ENCODE measurements at places on chromosomes 16 and 17.

GRCh38 chr16:4090351-4090851 lies 25.8 kb downstream of the ADCY9 start:
- no peak for DNase-seq

DNA sequence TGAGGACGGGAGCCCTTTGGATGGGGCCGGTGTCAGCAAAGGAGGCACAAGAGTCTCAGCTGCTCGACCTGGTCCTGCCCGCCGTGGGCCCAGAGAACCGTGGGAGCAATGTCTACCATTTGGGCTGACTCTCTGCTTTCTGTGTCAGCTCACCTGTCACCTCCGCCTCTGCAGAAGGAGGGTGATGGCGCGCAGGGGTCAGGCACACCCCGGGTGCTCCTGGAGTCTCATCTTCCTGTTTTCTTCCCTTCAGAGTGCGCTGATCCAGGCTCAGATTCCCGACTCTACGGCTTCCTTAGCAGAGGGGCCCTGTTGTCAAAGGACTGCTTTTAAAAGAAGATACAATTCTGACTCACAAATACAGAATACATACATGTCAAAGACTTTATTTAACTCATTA lies 167.1 kb downstream of the BANP start:
- no peak for DNase-seq

DNA sequence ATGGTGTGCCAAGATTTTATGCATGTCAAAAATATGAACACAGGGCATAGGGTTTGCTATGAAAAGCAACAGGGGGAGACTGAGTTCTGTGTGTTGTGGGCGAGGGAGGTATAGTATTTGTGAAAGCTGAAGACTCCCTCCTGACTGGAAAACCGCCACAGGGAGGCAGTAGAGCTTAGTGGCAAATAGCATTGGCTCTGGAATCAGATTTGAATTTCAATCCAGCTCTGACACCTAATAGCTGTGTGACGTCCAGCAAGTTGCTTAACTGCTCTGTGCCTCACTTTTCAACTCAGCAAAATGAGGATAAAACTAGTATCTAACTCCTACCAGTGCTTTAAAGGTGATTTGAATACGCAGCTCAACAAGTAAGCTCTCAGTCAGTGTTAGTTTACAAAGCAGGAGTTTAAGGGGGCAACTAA lies 22.0 kb downstream of the KPNA2 start:
- peak; percentile 19 for DNase-seq

- no peak for DNase-seq
Observed at GRCh38 chr16:27795992-27796614, 246.2 kb downstream of the KATNIP start.

GRCh38 chr17:19537111-19537510 lies 3.5 kb downstream of the SLC47A1 start:
- DNase-seq, result no peak

GRCh38 chr17:35170968-35171771 lies 23.0 kb downstream of the SLC35G3 start:
- no peak for DNase-seq

- no peak for DNase-seq
Observed at GRCh38 chr16:24088767-24089166, 167.4 kb upstream of the CACNG3 start.

- DNase-seq, result no peak
Observed at GRCh38 chr17:81551458-81552243, 502 bp downstream of the FAAP100 start.

DNA sequence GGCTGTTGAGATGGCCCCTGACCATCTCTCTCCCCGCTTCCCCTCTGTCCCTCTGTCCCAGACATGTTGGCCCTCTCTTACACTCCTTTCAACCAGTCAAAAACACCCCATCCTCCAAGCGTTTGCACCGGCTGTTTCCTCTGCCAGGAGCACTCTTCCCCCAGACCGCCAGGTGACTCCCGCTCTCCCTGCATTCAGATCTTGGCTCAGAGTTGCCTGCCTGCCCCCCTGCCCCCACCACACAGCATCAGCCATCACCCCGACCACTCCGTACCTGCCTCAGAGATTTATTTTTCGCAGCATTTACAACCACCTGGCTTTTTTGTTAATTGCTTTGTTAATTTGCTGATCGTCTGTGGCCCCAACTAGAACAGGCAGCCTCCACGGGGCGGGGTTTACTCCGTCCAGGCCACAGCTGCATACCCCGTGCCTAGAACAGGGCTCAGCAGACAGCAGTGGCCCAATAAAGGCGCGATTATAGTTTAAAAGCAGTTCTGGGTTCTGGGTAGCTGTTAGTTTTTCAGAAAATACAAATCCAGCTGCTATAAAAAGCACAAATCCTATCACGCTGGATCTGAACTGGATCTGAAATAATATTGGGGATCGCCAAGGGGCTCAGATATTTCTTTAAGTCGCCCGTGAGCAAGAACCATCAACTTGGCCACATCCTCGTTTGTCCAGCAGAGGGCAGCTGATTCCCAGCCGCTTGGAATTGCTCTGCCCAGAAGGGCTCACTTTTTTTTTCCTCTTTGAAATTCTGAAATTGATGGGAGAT lies 173.6 kb downstream of the IRF8 start:
- DNase-seq, result no peak
